Stimulated activated CD4-positive, alpha-beta T cell treated with anti-CD3 and anti-CD28 coated beads, Interleukin-1b, Interleukin-23, amount 100 ng/mL, for 1 hour (primary cell): ENCODE measurements at places on chromosomes 6 and 20.

- DNase-seq: no peak
Observed at GRCh38 chr20:47479506-47479905, 22.2 kb upstream of the NCOA3 start.

DNA sequence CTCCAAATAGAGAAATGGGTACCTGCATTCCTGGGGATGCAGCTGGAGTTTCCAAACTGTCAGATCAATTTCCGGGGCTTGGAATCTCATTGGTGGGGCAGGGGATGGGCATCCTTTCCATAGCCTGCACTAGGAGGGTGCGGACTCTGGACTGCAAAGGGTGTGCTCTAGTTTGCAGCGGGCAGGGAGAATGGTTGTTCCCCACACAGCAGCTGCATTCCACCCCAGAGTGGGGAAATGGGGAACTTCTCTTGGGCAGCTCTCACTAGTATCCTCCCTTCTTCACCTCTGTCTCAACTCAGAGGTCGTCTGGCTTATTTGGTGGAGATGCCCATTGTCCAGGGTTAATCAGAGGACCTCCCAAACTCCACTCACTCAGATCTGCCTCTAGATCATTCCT is 34.5 kb upstream of the CDKN1A start:
- DNase-seq: no peak

DNA sequence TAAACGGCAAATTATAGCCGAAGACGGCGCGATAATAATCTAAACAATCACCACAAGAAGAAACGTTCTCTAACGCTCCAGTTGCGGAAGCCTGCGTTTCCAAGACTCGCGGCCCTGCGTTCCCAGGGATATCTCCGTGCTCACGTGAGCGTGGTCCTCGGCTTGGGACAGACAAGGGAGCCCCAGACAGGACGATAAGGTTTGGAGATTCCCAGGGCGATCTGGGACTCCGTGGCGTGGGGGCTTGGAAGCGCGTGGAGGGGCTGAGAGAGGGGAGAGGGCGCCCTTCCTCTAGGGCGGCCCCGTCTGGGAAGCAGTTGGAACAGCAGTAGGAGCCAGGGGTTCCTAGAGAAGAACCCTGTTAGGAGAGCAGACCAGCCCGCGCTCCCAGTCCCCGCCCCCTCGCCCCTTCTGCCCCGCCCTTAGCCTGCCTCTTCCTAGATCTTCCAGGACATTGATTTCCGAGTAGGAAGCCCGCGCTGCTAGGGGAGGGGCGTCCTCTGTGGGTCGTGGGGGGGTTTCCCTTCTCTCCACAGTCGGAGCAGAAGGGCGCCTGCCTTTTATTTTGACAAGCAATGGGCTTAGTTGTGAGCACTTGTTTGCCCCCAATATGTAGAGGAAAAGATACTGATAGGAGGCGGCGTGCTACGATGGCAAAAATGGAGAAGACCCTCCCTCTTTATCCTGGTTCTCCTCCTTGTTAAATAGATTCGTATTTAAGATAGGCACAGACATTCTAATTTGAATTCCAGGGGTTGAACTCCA is 10.6 kb downstream of the NRN1 start:
- no peak for DNase-seq

DNA sequence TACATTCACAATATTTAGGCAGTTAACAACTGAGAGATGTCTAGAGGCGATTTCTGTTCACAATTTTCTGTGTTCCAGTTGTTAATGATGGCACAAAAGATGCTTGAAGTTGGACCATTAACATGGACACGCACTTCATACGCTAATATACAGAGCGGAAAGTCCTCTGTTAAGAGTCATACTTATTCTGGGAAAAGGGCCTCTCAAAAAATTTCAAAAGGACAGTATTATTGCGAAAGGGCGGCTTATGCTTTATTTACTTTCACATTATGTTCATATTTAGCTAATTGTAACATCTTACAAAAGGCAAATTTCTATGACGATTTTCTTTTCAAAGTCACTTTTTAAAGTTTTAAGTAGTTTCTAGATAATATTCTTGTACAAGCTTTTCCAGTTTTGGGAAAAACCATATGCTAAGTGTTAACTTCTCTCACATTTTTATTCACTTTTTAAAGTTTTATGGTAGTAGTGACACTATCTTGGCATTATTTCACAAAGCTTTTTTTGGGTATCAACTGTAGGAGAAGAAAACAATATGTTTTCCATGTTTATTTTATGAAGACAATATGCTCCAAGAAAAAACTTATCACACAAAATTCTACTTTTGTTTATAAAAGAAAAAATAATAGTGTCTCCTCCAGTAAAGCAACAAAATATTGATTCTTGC is 62.3 kb downstream of the MAP7 start:
- no peak for DNase-seq

DNA sequence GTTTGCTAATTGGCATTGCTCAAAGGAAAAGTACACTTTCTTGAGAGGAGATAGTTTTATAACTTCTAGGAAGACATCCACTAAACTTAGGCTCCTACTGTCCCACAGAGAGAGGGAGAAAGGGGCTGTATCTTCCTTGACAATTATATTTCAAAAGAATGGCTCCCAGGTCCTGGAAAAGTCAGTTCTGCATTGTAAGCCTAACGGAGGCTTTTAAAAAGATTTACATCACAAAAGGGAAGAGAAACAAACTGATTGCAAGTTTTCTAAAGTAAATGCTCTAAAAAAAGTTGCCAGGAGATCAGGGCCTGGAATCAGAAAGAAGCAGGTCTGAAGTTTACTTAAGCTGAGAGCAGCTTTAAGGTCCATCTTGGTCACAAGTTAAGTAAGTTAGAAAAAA is 839.5 kb downstream of the FRK start:
- DNase-seq: no peak

DNA sequence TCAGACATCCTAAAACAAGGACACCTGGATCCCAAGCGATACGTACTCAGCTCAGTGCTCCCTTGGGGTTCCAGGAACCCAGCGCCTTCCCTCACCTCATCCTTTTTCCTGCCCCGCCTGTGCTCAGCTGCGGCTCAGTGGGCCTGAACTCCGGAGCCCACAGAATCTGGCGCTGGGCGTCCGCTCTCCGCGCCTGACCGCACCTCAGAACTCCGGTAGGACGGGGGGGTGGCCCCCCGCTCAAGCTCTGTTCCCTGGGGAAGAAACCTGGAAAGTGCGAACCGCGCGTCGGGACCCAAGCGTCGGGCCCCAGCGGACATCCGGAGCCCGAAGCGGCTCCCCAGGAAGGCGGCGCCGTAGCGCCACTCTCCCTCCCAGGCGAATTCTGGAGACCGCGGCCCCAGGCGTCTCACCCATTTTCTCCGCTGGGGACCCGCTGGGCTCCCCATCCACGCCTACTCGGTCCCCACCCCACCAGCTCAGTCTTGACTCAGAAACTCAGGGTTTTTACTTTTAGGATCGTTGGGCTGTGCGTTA is 336 bp upstream of the LY6G5C start:
- no peak for DNase-seq

GRCh38 chr6:10170816-10171215 is 244.1 kb downstream of the TFAP2A start:
- DNase-seq: no peak
